Activated CD4-positive, alpha-beta T cell treated with anti-CD3 and anti-CD28 coated beads, Interleukin-2, amount 10 ng/mL, durations not matched to agents 7 days and 5 days (primary cell): ENCODE measurements at places on chromosomes 11 and 22. TPM values are rescaled to one million over a fixed set of nuclear protein-coding genes. Genes with fewer than 3 reads are reported as not detected.

- no peak for DNase-seq
Measured at GRCh38 chr22:33379836-33380235, 321.7 kb upstream of the SYN3 start.

DNA sequence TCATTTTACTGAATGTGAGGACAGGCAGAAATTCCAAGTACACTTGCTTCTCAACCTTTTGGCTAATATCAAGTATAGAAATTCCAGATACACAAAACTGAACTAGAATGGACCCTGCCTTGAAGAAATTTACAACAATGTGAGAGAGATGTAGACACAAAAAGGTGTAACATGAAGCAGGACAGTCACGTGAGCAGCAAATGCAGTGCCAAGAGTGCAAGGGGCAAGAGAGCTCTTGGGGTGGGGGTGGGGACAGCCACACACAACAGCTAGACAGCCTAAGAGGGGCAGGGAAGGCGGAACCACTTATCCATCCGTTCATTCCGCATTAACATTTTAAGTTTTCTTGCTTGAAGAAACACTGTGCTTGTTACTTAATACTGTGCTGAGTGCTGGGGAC lies 28.9 kb downstream of the PLEKHA7 start:
- no peak for DNase-seq

MS4A12 gene
- total RNA-seq, result not detected

GRCh38 chr11:132361011-132361550 lies 990.7 kb downstream of the NTM start:
- DNase-seq, result no peak

- no peak for DNase-seq
Measured at GRCh38 chr22:44627521-44628139, 74.4 kb upstream of the PRR5 start.

- DNase-seq, result no peak
Measured at GRCh38 chr11:121688860-121689614, 236.3 kb upstream of the SORL1-AS1 start.

DNA sequence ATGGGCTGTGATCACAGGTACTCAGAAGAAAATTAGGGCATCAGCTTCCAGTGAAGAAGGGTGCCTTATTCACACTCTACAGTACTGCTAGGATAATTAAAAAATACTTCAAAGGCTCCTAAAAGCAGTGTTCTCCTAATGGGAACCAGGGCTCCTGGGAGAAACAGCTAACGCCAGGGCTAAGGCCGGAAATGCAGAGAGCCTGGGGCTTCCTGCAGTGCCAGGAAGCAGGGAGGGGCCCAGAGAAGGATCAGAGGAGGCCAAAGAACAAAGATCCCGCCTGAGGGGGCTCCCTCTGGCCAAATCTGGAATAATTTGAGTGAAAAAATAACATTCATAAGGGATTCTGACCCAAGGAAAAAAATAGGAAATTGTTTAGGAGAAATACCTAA lies 27.5 kb downstream of the TOLLIP start:
- DNase-seq, result no peak

DNA sequence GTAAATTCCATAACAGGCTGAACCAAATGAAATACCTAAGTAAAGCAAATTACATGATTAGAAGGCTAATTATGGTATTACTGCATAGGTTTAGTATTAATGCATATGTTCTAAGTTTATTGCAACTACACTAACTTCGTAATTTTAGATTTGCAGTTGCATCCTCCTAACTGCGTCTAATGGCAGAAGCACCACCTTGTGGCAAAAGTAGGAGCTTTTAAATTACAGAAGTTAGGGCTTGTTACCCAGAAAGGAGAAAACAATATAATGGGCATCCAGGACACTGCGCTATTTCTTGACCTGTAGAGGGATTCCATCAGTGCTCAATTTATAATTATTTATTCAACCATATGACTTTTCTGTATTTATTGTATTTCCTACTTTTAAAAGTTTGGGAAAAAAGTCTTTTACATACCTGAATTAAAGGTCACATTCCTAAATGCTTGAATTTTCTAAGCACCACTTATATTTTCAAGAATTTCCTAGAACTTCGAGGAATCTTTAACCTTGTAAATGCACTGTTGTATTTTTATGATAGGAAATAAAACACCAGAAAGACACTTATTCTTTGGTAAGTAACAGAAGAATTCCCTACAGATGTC lies 16.3 kb upstream of the GPR83 start:
- no peak for DNase-seq

ZP1 gene
- total RNA-seq, result not detected

GRCh38 chr22:46740910-46741780 lies 3.1 kb upstream of the CERK start:
- DNase-seq, result no peak

DNA sequence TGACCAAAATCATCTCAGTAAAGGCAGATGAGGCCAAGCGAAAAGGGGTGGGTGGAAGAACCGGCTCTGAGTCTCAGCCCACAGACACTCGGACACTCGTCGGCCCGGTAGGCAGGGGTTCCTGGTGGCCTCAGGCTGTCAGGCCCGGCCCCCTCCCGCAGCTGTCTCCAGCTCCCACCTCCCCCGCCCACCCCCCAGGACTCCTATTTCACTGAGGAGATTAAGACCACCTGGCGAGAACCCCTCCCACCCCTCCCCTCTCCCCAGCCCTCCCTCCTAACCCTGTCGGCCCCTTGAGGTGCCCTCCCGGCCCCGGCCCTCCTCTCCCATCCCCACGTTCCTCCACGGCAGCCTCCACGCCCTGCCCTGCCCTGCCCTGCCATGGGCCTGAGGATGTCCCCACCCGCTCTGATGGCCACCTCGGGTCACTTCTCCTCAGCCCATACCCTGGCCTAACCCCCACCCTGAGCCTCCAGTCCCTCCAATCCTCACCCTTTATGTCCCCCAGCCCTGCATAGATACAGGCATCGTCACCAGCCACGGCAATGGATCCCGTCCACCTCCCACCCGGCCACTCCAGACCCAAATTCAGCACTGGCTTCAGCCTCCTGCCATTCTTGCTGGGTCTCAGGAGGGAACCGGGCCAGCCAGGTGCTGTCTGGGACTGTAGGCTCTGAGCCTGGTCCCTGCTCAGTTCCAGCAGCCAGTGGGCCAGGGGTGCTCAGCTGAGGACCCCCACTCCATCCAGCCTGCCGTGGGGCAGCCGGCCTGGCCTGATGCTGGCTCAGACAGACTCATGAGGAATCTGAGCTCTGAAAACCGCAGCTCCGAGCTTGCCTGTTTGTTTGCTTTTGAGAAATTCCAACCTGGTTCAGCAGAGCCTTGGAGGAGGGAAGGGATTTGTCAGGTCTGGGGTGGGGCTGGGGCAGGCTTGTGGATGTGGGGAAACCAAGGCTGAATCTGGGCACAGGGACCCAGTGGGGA lies 9.8 kb upstream of the TBX1 start:
- no peak for DNase-seq

GRCh38 chr11:122317305-122317704 lies 201.3 kb upstream of the BLID start:
- no peak for DNase-seq

DNA sequence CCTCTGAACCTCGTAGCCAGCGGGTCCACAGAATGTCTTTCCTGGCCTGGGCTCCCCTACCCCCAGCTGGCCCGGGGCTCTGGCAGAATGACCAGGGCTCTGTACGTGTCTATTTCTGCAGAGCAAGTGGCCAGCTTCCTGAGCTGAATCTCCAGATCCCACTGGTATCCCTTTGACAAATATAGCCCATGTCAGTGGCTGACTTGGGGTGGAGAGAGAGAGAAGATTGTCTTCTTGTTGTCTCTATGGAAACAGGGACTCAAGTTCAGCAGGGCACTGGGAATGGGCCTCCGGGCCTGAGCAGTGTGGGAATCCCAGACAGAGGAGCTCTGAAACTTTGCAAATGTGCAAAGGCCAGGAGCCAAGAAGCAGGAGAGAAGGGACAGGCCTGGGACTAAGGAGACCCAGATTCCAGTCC lies 33.9 kb downstream of the ANO1 start:
- DNase-seq, result no peak

SLC25A22 gene
- total RNA-seq, result 49.1 TPM

DNA sequence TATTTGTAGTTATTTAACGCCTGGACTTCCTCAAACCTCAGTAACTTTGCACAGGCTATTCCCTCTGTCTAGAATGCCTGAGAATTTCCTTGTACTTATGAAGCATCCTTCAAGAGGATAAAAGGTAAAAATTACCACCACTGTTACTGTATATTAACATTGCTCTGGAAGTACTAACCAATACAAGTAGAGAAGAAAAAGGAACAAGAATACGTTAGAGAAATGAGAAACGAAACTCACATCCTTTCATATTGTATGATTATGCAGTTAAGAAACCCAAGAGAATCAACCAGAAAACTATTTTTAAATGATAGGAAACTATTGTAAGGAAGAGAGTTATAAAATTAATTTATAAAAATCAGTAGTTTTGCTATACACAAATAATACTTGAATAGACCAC lies 48.2 kb upstream of the OR5P2 start:
- DNase-seq, result no peak

- no peak for DNase-seq
Measured at GRCh38 chr11:125263268-125263790, 98.8 kb downstream of the PKNOX2 start.

GRCh38 chr22:29152045-29152953 lies 53.4 kb upstream of the EMID1 start:
- DNase-seq, result no peak

KRTAP5-1 gene
- total RNA-seq, result not detected

TUBA8 gene
- total RNA-seq, result 1.4 TPM

IFITM10 gene
- total RNA-seq, result 0.96 TPM

TRMU gene
- total RNA-seq, result 74.4 TPM

GRCh38 chr11:97850701-97851100 lies 1170.0 kb upstream of the CNTN5 start:
- DNase-seq, result no peak
